ENCODE measurements at places on chromosomes 7 and 10. TPM values are rescaled to one million over a fixed set of nuclear protein-coding genes. Genes with fewer than 3 reads are reported as not detected.

The CALHM2 gene
- total RNA-seq = 20.2 TPM

The GRM8 gene
- total RNA-seq = not detected

The SLC26A5 gene
- not detected for total RNA-seq

The AZGP1 gene
- total RNA-seq = 0.40 TPM

The ATRNL1 gene
- 0.56 TPM for total RNA-seq

The NUTM2B gene
- total RNA-seq = 0.39 TPM

The C10orf105 gene
- total RNA-seq = not detected

The SEM1 gene
- 70.9 TPM for total RNA-seq

The GIMAP1 gene
- total RNA-seq = under 0.01 TPM

The CRPPA gene
- 0.78 TPM for total RNA-seq

The SCART1 gene
- total RNA-seq = 1.4 TPM

All from epithelial cell of alveolus of lung (primary cell).